ENCODE measurements at places on chromosomes 2 and 18.

GRCh38 chr2:94873362-94874276 lies 2.4 kb downstream of the TEKT4 start:
- DNase-seq: no peak

DNA sequence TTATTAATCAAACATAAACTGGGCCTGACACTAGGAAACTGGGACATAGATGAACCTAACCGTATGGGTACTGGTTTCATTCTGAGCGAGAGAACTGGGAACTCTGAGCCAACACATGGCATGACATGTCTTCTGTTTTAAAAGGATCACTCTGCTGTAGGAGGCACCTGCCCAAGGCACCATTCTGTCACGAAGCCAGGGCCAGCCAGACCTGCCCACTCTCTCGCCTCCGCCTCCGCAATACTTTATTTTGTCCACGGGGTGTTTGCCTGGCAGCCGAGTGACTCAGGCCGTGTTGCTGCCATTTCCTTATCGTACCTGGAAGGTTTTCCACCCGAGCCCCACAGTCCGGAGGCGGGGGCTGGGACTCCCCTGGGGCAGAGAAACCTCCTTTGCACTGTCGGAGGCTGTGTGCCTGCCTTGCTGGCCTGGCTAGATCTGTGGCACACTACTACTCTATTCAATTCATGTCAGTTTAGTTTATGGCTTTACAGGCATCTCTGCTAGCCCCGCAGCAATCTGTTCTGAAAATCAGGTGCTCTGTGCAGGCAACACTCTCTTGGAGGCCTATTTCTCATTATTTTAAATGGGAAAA lies 120.4 kb upstream of the ACKR3 start:
- no peak for DNase-seq

- no peak for DNase-seq
Measured at GRCh38 chr2:99682275-99683060, 192.7 kb upstream of the REV1 start.

GRCh38 chr2:190607014-190607597 lies 41.8 kb upstream of the NAB1 start:
- DNase-seq: no peak

DNA sequence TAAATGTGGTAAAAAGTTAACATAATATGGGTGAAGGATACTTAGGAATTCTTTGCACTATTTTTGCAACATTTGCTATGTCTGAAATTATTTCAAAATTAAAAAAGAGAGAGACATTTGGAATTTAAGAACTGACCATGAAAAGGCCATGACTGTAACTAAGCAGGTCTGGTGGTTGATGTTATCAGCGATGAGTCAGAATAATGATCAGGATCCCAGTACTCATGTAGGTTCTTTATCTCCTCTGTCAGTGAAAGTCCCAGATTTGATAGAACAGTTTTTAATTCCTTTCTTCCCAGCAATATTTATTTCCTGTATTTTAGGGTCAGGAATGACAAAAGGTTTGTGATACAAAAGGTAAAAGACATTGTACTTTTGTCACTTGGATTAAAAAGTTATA lies 242.4 kb upstream of the ZNF521 start:
- DNase-seq: no peak

DNA sequence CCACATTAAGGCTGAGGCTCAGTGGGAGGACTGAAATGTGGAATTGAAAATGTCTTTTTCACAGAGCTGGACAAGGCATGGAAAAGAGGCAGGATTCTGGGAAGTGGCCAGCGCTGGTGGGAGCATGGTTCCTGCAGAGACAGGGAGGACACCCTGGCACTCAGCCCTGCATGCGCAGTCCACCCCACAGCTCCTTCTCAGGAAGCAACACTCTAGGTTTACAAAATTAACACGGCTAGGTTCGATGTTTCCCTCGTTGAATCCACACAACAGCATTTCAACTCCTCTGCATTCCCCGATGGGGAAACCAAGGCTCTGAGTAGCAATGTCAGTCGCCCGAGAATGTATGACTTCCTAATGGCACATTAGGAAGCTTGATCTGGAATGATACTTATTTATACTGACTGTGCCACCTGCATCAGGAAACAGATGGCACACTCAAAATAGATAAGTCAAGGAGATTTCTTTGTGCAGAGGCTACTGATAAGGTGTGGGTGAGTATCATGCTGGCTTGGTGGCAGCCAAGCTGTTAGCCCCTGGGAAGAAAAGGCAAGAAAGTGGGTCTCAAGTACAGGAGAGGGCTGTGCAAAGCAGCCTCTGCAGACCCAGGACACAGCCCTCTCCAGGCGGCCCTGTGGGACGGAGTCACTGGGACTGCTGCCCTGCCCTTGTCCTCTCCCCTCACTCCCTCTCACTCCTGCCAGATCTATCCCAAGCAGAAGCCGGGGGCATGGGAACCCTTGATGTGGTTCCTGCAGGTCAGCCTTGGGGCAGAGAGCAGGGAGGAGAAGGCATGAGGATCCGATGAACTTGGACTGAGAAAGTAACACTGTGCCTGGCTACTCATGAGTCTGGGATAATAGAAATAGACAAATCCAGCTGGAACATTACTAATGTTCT lies 158.4 kb upstream of the FHL2 start:
- no peak for DNase-seq

- no peak for DNase-seq
Measured at GRCh38 chr2:200609028-200609614, 23.3 kb downstream of the AOX1 start.

GRCh38 chr2:178426388-178426787 lies 24.6 kb downstream of the PRKRA start:
- no peak for DNase-seq

GRCh38 chr2:220590476-220590875 lies 963.0 kb downstream of the SLC4A3 start:
- DNase-seq: no peak

GRCh38 chr2:199684168-199684567 lies 166.8 kb downstream of the FTCDNL1 start:
- DNase-seq: no peak

- peak; percentile 36 for DNase-seq
Measured at GRCh38 chr2:27379383-27379835, 1.1 kb downstream of the ZNF513 start.

DNA sequence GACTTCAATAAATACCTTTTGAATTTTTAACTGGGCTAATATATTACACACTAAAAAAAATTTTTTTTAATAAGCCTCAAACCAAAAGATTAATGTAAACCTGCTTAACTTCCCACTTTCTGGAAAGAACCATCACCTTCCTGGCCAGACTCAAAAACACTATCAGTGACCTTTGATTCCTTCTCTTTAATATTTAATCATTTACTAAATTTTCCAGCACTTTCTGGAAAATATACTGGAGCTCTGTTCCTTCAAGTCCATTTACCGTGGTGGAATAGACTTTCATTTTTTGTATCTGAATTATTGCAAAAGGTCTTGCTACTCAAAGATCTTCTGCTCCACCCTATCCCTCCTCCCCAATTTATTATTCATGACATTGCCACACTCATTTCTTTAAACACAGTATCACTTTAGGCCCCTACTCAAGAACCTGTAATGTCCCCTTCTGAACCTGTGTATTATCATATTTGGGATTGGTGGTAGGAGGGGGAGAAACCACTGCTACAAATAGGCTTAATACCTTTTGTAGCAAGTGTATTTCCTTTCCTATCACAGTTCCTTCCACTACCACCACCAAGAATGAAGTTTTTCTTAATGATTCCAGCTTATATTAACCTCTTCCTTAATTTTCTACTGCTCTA lies 7.4 kb downstream of the PPP4R3B start:
- no peak for DNase-seq

DNA sequence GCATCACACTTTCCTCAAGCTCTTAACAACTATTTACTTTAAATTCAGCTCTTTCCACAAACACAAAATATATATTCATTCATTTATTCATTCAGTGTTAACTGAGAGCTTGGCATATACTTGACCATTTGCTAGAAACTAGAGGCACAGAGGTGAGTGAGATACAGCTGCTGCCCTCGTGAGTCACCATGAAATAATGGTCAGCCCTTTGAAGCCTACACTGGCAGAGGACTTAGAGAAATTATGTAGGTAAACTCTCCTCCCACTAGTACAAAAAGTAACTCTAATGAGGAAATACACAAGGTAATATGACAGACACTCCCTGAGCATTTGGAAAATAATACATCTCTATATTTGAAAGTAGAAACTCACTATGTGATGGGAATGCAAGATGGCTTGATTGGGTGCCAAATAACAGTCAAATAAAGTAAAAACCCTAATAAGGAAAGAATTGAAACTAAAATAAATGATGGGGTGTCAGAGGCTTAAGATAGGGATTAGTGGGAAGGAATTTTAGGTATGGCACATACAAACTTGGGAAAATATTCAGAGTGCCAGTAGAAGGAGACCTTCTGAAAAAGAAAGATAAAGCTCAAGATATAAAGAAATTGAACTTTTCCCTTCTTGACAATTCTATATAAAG lies 61.1 kb downstream of the ANTXR1 start:
- DNase-seq: no peak

DNA sequence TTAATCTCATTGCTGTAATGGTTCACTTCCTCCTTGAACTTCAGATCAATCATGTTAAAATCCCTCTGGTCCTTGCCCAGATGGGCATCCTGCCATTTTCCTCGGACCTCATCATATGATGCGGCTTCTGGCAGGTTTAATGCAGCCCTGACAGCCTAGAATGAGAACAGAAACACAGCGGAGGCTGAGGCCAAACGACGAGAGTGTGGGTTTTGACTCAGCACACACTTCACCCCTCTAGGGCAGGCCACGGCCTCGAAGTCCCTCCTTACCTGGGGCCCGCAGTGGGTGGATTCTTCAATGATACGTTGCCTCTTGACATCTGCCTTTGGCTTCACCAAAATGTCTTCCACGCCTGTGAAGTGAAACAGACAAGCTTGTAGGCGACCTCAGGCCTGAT lies 56.8 kb downstream of the POLR1A start:
- DNase-seq: no peak

DNA sequence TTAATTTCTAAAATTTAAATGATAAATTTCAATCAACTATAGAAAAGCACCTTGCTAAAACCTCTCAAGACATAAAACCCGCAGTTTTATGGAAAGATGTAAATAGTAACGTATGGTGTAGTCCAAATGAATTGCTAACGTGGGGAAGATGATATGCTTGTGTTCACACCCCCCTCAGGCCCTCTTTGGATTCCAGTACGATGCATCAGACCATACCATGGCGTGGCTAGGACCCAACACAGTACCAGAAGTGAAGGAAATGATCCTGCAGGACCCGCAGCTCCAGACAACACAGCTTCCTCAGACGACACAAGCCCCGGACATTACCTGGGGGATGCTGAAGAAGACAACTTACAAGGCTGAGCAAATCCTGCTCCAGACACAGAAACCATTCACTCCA lies 60.1 kb upstream of the DYSF start:
- no peak for DNase-seq

- DNase-seq: no peak
Measured at GRCh38 chr2:232441147-232441651, 14.8 kb upstream of the ALPI start.

GRCh38 chr2:204255526-204255925 lies 289.7 kb upstream of the PARD3B start:
- no peak for DNase-seq

Measured in Kasumi-1 (cell line).